ENCODE measurements at places on chromosomes 1 and 21. TPM values are rescaled to one million over a fixed set of nuclear protein-coding genes. Genes with fewer than 3 reads are reported as not detected.

GRCh38 chr21:45126204-45126626 is 51.8 kb downstream of the ADARB1 start:
- DNase-seq, result no peak

DNA sequence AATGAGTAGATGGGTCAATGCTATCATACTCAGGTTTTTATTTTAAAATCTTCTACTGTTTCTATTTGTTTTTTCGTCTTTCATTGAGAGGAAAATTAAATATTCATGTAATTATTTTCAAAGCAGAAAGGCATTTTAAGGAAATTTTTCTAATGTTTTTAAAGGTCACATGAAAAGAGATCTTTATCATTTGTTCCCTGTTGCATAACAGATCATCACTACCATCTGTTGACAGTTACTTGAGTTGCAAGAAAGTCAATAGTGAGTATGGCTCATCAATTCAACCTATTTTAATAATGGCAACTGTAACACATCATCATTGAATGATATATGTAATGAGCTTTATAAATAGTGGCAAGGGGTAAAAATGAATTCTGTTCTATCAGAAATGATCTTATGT is 369.7 kb downstream of the DPYD start:
- DNase-seq, result no peak

- DNase-seq, result no peak
These were observed 11.1 kb downstream of the RNF19B start for GRCh38 chr1:32953495-32953894.

DNA sequence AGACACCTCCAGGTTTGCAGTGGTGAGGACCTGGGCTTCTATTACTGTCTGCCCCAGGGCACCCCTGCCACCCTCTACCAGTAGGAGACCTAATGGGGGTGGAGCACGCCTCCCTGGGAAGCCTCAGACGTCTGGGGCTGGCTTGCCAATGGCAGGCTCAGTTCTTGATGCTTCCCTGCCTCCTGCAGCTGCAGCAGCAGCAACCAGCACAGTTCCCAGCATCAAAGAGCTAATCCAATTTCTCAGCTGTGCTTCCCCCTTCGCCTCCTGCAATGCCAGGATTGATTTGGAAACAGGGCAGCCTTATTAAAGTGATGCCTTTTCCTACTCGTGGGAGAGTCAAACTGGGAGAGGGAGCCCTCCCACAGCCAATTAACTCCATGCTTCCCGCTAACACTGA is 8.2 kb downstream of the SYT2 start:
- no peak for DNase-seq

DNA sequence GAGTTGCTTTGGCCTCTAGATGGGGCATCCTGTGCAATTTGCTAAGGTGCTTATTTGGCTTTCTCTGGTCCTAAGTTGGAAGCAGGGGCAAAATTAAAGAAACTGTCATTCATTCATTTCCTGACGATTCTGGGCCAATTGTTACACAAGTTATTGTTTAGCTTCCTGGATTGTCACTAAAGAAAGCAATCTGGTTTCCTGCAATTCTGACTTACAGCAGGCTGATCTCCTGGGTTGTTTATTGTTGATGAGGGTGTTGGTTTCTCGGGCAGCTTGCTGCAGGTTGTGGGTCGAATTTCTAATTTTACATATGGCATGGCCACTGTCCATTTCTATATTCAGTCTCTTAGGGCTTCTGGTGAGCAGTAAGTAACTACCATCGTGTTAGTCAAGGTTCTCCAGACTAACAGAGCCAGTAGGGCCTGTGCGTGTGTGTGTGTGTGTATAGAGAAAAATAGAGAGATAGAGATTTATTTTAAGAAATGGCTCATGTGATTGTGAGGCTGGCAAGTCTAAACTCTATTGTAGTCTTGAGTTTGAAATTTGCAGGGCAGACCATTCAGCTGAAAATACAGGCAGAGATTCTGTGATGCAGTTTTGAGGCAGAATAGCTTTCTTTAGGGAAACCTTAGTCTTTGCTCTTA is 30.4 kb downstream of the CTH start:
- DNase-seq, result no peak

- DNase-seq, result no peak
These were observed 19.4 kb downstream of the CERS2 start for GRCh38 chr1:150955280-150955679.

DNA sequence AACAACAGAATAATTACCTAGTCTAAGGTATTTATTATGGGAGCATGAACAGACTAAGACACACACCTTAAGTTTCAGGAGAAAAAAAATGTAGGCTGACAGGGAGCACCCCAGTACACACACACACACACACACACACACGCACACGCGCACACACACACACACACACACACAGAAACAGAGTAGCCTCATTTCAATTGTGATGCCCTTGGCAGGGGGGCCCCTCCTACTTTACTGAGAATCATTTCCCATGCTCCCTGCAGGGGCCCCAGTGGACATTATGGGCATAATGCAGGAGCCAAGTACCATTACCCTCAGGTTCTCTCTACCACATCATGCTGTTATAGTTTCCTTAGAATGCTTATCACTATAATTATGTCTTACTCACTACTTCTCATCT is 104.9 kb downstream of the CDC7 start:
- DNase-seq, result no peak

DNA sequence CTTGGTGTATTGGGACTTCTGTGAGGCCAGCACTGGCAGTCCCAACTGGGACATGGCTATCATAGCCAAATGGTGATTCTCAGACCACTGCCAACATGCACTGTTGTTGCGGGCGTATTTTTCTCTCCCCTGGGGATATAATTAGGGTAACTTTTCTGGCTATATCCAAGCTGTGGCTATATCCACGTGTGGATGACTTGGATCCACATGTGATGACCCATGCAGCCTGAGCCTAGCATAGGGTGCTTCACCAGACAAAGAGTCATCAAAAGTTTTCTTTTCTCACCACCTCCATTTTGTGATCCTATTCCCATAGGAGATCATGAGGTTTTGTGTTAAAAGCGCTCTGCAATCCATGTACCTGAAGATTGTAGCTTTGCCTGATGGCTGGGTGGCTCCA is 51.2 kb upstream of the CSF3R start:
- DNase-seq, result no peak

DNA sequence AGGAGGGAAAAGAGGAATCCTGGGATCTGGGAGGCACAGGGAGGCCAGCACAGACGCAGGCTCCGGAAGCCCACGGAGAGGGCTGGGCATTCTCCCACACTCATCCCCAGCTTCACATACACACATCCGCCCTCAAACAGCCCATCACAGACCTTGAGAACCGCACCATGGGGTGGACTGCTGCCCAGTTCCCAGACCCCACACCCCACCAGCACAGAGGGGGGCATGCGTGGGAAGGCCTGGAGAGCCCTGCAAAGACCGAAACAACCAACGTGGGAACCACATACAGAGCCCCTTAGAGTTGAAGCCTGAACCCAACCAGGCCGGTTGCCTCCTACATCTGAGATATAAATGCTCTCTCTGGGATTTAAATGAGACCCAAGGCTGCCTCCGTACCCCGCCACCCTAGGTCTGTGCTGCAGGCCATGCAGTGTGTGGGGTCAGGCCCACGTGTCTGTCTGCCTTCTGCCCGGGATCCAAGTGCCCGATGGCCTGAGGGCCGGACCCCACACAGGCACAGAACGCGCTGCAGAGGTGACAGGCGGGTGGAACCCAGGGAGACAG is 126.2 kb upstream of the COL6A1 start:
- no peak for DNase-seq

GRCh38 chr1:7389201-7389905 is 381.7 kb upstream of the VAMP3 start:
- DNase-seq, result peak; percentile 52

- no peak for DNase-seq
These were observed 71.0 kb downstream of the RD3 start for GRCh38 chr1:211420845-211421454.

GRCh38 chr1:245615001-245615400 is 460.2 kb downstream of the KIF26B start:
- no peak for DNase-seq

- no peak for DNase-seq
These were observed 59.4 kb upstream of the POU2F1 start for GRCh38 chr1:167161242-167161641.

DNA sequence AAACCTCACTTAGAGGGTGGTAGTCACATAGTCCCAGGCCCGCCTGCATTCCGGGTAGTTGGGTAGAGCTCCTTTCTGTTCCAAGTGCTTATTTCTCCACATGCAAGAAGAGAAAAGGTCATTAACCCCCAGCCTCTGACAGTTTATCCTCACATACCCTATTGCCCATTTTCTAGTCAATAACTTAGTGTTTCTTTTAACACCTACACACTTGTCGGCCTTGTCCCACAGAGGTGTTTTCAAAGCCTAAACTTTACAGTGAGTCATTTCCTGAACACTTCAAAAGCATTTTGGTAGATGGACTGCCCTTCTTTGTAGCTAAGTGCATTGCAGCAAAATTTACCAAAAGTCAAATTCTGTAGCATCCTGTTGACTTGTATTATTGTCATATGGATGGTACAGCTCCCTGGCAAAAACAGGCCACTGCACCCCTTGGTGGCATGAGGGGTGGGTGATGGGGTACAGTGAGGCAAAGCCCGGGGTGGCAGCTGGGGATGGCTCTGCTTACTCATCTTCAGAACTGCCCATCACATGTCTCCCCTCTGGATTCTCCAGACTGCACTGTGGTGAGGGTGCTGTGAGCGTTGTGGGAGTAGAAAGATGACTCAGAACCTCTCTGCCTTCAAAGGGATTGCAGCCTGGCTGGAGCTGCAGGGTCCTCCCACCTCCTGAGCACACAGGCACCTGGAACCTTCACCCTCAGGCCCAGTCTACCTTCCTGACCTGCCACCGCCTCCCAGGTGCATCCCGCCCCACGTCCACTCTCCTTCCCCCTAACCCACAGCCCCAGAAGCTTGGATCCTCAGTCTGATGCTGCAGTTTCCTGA is 45.8 kb upstream of the DMRTB1 start:
- no peak for DNase-seq

- DNase-seq, result no peak
These were observed 15.6 kb upstream of the LY9 start for GRCh38 chr1:160780398-160780755.

DNA sequence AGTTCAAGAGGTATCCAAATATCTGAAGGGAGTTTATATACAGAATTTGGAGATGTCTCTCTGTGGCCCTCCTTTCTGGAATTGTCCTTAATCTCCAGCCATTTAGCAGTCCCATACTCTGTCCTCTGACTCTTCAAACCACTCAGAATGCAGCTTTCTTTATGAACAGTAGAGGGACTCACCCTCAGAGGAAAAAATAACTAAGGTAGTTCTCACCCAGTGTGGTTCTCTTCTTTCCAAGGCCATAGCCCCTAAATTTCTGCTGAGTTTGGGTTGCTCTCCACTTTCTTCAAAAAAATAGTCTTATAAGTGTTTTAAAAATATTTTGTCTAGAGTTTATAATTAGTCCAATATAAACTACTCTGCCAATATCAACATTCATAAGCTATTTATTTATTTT is 369.7 kb downstream of the MATN1 start:
- no peak for DNase-seq

- DNase-seq, result no peak
These were observed 39.4 kb downstream of the DMRTB1 start for GRCh38 chr1:53498555-53499131.

DNA sequence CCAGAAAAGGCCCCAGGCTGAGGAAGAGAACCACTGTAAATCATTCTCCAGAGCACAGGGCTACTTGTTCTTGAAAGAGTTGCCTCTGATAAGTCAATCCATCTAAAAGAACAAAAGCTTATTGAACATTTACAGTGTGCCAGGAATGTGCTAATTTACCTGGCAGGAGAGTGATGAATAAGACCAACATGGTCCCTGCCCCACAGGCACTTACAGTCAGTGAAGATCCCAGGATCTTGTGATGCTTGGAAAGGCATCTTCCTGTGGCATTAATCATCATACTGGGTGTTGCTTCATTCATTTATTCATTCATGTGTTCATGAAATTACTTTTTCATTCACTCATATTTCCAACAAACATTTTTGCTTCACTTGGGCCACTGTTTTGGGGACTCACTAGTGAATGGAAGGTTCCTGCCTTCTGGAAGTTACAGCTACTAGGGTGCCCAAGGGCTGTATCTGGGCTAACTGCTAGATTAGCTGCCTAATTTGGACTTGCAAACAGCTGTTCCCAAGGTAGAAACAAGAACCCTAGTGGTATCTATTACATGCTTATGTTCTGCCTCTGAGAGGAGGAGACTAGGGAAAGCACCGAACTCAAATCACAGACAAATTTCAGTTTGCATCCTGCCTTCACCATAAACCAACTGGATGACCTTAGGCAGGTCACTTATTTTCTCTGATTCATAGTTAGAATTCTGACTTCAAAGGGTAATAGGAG is 133.5 kb downstream of the CLIC6 start:
- no peak for DNase-seq

GRCh38 chr1:181126289-181126688 is 37.8 kb downstream of the IER5 start:
- DNase-seq, result no peak

GRCh38 chr1:206975306-206975705 is 5.0 kb upstream of the FCAMR start:
- no peak for DNase-seq

DNA sequence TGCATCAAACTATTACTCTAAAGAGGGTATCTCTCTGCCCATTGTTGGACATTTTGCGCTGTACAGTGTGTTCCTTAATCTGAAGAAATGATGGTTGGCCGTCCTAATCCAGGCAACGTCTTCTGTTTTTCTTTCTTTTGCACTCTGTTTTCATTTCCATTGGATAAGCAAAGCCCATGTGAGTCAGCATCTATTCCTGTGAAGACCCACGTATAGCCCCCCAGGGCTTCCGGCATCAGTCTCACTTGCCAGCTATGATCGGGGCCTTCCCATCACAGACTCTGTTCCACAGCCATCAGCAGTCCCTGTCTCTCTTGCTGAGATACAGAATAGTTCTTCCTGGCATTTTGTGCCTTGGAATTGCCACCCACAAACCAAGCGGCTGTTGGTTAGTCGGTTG is 29.2 kb upstream of the BRDT start:
- no peak for DNase-seq

DNA sequence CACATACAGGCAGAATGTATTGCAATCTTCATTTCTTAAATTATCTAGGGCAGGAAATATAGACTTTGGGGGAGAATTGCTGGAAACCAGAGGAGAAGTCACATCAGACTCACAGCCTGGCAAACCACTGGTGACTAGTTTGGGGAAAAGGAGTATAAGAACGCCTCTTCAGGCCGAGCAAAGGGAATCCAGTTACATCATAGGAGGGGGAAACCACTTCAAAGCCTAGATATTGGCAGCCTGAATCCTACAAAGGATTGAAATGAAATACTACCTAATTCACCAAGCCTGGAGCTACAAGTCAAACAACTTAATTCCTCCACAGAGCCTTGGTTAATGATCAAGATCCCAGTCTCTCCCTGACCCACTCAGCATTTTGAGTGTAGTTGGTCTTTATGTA is 121.7 kb downstream of the SLC30A10 start:
- DNase-seq, result no peak

Gene DSCAM
- total RNA-seq, result not detected

Gene TESK2
- 4.2 TPM for total RNA-seq

Gene ACTL8
- total RNA-seq, result not detected

Gene APOBEC4
- not detected for total RNA-seq

Gene RXFP4
- total RNA-seq, result not detected

Gene SAMSN1
- total RNA-seq, result 4.6 TPM

Gene CHAF1B
- 0.74 TPM for total RNA-seq

Gene LRRC39
- total RNA-seq, result 54.6 TPM

Gene ADGRL4
- 17.6 TPM for total RNA-seq

Gene DPT
- 77.0 TPM for total RNA-seq

Gene FCGR2B
- 21.7 TPM for total RNA-seq

Gene OLIG2
- total RNA-seq, result not detected

Gene OR2L2
- 0.14 TPM for total RNA-seq

All from right cardiac atrium (tissue), 5 donors.